ENCODE measurements at places on chromosomes 1 and 21. TPM values are rescaled to one million over a fixed set of nuclear protein-coding genes. Genes with fewer than 3 reads are reported as not detected.

OR2L13 gene
- total RNA-seq, result not detected

CD53 gene
- not detected for total RNA-seq

C1orf226 gene
- not detected for total RNA-seq

C1orf94 gene
- total RNA-seq, result not detected

SPATA45 gene
- not detected for total RNA-seq

GPR89B gene
- 16.0 TPM for total RNA-seq

SPTA1 gene
- 0.52 TPM for total RNA-seq

FAM72D gene
- 0.09 TPM for total RNA-seq

MR1 gene
- total RNA-seq, result 21.4 TPM

C1orf141 gene
- total RNA-seq, result not detected

ADGRL4 gene
- total RNA-seq, result 8.2 TPM

GNAT2 gene
- 0.79 TPM for total RNA-seq

EVI5 gene
- 47.7 TPM for total RNA-seq

DRAXIN gene
- total RNA-seq, result 0.16 TPM

TMEM200B gene
- 16.5 TPM for total RNA-seq

PPP1R8 gene
- 34.4 TPM for total RNA-seq

TRIM63 gene
- total RNA-seq, result not detected

CYP4A22 gene
- total RNA-seq, result not detected

Measured in bronchial smooth muscle cell (primary cell).